ENCODE measurements at places on chromosomes 4 and X.

DNA sequence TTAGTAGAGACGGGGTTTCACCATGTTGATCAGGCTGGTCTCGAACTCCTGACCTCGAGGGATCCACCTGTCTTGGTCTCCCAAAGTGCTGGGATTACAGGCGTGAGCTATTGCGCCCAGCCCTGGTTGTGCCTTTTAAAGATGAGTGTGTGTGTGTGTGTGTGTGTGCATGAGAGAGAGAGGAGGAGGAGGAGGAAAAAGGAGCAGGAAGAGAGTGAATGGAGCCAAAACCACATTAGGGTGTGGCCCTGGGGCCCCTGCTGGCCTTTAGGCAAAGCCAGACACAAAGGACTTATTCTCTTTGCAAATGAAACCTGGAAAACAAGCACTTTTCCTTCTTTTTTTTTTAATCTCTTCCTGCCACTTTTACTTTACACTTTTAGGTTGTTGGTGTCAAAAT is 48.2 kb upstream of the KLF3 start:
- no peak for DNase-seq

DNA sequence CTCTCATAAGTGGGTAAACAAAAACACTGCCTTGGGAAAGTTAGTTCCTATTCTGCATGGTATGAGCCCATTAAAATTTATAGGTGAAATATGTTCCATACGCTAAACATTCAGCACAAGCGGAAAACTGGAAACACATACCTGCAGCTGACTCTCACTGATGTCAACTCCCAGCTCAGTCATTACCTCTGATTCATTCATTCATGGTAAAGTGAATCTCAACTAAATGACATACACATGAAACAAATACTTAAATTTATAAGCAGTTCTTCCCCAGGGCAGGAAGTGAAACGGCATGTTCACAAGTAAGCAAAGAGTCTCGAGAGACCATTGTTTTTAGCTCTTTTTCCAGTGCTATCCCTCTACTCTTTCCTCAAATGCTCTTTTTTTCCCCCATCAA is 1.6 kb downstream of the SLC10A6 start:
- no peak for DNase-seq

DNA sequence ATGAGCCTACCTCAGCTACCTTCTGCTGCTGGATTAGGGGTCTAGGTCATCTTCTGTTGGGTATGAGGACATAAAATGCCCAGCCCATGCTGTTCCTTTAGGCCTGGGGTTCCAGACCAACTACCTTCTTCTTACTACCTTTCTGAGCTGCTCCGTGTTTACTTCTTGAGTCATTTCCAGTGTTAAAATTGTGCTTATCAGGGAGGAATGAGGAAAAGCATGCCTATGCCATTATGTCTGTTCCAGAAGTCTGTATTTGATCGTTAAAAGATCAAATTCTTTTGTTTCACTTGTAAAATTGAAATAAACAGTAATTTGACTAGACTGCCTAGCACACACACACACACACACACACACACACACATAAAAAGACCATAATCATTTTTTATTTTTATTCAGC is 1912.7 kb upstream of the TENM3 start:
- no peak for DNase-seq

- DNase-seq, result no peak
Measured at GRCh38 chr4:14669371-14669770, 332.9 kb upstream of the CPEB2 start.

DNA sequence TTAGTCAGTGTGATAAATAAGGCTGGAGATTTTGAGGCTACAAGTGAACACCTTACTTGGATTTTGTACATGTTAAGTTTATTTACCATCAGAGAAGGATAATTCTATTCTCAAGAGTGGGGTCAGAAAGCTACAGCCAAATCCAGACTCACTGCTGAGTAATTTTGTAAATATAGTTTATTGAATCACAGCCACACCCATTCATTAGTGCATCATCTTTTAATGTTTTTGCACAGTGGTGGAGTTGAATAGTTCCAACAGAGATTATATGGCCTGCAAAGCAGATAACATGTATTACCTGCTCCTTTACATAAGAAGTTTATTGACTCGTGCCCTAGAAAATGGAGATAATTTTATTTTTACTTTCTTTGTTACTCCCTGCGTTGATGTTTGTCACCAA is 60.4 kb downstream of the PCDH18 start:
- DNase-seq, result no peak

GRCh38 chr4:112472318-112472717 is 43.7 kb downstream of the NEUROG2 start:
- DNase-seq, result no peak

- no peak for DNase-seq
Measured at GRCh38 chr4:80235451-80235850, 31.0 kb upstream of the FGF5 start.

DNA sequence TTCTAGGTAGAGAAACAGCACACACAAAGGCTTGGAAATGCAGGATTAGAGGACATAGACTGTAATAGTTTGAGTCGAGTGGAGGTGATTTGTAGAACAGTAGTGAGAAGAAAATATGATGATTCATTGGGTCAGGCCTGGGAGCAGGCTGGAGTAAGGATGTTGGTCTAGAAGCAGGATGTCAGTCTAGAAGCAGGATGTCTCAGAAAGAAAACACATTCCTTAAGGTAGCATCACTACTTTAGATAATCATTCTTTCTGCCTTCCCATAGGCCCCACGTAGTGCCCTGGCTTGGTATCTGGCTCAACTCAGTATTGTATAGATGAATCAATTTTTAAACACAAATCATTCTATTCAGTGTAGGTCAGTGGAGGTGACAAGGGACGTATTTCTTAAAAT is 11.2 kb upstream of the DACH2 start:
- no peak for DNase-seq

GRCh38 chrX:13892856-13893255 is 76.0 kb upstream of the GPM6B start:
- DNase-seq, result no peak

DNA sequence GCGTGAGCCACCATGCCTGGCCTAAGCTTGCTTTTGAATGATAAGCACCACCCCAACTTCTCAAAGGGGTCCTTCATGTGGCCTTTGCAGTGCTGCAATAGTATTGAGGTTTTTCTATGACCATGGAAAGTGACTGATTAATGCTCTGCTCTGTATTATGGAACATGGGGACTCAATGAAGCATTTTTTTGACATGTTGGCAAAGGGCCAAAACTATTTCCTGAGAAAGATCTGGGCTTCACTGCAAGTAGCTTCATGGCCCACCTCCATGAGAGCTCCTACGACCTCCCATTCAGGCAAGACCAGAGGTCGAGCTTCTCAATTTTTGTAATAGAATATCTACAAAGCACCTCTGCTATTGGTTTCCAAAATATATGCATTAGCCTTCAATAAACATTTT is 16.7 kb upstream of the SEPTIN6 start:
- no peak for DNase-seq

DNA sequence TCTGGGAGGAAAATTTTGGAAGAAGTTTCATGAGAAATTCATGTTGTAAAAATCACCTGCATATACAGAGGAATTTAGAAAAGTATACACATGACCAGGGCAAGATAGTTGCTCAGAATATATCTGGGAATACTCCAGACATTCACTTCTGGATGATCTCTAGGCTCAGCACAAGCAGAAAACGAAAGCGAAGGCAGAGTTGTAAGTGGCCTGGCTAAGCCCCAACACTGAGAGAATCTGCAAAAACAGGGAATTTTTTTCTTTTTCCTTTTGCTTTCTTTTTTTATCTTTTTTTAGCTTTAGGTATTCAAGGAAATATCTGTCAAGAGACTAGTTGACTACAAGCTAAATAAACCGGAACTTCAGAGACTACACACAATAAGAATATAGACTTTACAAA is 207.2 kb downstream of the FGF13 start:
- DNase-seq, result no peak

DNA sequence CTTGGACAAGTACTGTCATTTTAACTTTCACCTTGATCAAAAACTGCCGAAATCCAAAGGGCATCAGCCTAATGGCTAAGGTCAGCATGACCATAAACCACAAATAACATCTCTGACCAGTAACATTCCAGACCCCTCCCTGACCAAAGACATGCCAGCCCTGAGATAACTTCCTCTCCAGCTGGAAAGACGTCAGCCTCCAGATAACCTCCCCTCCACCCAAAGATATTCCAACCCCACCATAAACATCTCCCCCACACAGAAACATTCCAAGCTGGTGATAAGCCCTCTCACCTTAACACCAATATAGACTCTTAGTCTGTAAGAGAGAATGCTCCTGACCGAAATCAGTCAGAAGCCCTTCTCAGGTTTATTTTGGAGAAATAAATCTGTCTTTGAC is 7.4 kb downstream of the PPP1R2C start:
- DNase-seq, result no peak

GRCh38 chr4:143667461-143667860 is 33.0 kb downstream of the FREM3 start:
- DNase-seq, result no peak

DNA sequence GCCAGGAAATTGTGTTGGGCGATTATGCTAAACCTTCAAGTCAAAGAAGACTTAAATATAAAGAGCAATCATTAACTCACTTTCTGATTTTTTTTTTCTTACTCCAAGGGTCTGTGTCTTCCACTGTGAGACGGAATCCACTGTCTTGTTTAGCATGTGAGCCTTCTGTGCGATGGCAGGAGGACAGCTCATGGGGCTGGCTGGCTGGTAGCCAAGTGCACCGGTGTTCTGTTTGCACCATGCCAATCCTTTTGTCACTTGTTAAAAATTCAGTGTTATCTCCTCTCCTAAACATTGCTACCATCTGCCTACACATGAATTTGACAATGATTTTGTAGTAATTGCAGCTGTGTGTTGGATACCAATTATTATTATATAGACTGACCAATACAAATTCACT is 1056.3 kb upstream of the IGFBP7 start:
- no peak for DNase-seq

DNA sequence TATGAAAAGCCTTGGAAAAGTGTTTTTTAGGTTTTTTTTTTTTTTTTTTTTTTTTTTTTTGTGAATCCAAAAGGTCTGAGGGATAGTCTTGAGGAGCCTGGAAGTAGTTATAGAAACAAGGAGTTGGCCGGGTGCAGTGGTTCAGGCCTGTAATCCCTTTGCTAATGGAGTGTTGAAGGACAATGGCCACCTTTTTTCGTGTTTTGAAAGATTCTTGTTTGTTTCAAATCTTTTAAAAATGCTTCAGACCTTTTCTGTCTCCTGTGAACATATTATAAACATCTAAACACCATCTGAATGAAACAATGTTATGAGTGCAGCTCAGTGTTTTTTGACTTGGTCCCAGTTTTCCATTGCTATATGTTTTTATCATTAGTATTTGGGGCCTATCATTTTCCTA is 177.8 kb downstream of the SOWAHB start:
- no peak for DNase-seq

DNA sequence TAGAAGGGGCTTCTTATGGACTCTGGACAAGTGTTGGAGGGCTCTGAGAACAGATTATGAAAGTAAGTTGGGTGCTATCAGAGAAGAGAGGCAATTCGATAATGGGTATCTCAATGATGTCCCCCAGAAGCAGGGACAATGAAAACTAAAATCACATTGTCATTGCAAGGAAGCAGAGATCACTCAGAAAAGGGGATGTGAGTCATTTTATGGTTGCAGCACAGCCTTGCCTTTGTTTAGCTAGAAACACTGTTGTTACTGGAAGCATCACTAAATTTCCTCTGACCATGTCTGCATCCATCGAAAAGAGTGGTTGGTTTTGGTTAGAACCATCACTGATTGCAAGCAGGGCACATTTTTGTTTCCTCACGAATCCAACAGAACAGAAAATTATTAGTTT is 246.8 kb upstream of the NWD2 start:
- no peak for DNase-seq

GRCh38 chr4:87073199-87074120 is 138.6 kb downstream of the AFF1 start:
- no peak for DNase-seq

GRCh38 chr4:113524096-113524495 is 237.4 kb downstream of the CAMK2D start:
- no peak for DNase-seq

DNA sequence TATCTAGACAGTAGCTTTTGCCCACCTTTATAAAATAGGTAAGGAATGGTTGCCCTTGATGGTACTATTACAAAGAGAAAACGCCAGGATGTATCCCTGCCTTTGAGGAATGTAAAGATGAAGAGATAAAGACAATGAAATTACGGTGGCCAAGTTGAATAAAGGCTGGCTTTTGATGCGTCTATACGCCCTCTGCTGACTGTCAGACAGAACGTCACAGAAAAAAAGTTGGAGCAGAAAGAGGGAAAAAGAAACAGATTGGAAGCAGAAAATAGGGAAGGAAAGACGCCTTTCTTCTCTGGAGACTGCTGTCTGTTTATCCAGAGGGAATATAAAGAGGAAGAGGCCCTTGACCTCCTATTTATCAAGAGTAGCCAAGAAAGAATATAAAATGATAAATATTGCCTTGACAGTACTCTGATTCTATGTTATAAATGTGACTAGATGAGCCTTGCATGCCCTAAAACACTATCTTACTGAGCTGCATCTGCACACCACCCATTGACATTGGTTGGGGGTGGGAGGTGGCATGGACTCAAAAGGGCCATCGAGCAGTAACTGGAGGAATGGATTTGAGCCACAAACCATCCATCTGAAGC is 30.6 kb downstream of the PCDH19 start:
- peak; percentile 10 for DNase-seq

- DNase-seq, result no peak
Measured at GRCh38 chr4:7425591-7426468, 8.9 kb downstream of the PSAPL1 start.

GRCh38 chr4:80911458-80911857 is 119.0 kb upstream of the BMP3 start:
- no peak for DNase-seq

DNA sequence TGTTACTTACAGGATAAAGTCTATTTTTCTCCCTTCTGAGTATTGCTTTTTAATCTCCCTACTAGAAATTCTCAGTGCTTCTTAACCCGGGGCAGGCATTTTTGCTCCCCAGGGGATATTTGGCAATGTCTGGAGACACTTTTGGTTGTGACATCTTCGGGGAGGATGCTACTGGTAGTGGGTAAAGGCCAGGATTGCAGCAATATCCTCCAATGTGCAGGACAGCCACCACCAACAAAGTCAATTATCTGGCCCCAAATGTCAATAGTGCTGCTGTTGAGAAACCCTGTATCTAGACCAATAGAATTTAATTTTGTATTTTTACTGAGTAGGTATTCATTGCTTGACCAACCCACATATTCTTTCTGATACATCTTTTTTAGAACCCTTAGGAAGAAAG is 669.5 kb upstream of the MAGEB2 start:
- DNase-seq, result no peak

DNA sequence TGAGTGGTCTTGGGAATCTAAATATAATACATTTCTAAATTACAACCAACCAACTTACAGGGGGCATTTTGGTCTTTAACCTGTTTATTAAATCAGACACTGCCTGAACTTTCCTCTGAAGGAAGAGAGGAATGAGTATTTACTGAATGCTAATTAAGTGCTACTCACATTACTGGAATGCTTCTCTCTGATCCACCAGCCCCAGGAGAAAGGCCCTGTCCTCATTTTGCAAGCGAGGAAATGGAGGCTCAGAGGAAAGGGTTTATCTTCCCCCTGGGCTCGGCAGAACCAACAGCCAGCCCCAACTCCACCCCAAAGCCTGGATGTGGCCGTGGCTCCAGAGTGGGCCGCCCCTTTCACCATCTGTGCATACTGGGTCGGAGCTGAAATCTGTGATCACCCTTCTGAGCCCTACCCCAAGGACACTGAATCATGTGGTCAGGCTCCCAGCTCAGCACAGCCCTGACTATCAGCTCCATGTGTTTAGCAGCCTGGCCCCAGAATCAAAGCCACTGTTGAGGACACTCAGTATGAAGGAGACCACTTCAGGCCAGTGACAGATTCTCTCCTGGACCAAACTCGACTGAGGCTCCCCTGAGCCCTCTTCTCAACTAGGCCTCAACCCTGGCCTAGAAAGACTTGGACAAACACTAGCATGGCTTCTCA is 56.7 kb upstream of the ENPP6 start:
- DNase-seq, result no peak

All from HCT116 (cell line).